ENCODE measurements at places on chromosomes 3 and 15.

GRCh38 chr3:122725106-122725505 is 44.5 kb downstream of the PARP14 start:
- DNase-seq: no peak

DNA sequence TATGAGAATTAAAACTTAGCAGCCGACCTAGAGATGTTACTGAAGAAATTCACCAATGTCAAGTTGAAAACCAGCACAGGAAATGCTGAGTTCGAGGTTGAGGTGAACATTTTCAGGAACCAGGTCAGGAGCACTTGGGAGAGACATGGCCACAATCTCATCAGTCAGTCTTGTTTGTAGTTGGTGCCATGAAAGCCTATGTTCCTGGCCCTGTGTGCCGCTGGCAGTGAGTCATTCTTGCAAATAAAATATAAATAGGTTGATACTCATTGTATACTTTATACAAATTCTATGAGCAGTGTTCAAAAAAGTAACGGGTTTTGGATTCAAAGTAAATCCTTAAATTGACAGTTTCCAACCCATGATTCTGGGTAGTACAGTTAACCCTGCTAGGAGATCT is 1.5 kb upstream of the FSIP1 start:
- no peak for DNase-seq

DNA sequence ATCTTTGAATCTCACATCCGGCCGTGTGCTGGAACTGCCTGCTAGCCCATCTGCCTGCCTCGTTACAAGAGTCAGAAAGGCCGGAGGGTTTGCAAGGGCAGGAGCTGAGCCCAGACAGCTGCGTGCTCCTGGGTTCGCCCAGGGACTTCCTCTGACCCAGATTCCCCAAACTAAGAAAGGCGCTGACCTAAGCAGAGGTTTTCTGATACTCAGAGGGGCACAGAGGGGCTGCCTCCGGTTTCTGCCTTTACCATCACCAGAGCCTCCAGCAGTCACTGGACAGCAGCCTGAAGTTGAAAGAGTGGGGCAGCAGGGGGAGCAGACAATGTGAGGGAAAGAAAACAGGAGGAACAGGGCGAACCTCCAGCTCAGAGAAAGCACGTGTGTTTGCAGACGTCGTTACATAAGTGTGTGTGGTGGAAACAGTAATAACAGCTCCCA is 33.4 kb upstream of the RAD18 start:
- DNase-seq: no peak

GRCh38 chr3:14562121-14562890 is 22.2 kb upstream of the GRIP2 start:
- no peak for DNase-seq

Data from NCI-H510A (cell line).